Head of caudate nucleus (tissue), 42 donors: ENCODE measurements at places on chromosomes 7 and 10.

GRCh38 chr7:133613250-133613790 is 360.4 kb downstream of the EXOC4 start:
- no peak for DNase-seq

DNA sequence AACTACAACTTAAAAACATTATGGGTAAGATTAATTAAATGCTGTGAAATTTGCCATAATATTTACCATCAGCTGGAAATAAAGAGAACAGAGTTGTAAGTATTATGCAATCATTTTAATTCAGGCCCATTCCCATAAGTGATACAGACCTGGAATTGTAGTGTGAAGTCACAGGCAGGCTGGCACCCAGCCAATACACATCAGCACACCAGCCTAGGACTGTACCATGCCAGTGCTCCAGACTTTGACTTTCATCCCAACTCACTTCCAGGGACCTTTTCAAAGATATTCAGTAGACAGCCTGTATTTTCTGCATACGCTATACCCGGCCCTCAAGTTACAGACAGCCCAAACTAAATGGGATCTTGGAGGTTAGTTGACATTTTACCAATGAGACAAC is 143.3 kb downstream of the TES start:
- no peak for DNase-seq

DNA sequence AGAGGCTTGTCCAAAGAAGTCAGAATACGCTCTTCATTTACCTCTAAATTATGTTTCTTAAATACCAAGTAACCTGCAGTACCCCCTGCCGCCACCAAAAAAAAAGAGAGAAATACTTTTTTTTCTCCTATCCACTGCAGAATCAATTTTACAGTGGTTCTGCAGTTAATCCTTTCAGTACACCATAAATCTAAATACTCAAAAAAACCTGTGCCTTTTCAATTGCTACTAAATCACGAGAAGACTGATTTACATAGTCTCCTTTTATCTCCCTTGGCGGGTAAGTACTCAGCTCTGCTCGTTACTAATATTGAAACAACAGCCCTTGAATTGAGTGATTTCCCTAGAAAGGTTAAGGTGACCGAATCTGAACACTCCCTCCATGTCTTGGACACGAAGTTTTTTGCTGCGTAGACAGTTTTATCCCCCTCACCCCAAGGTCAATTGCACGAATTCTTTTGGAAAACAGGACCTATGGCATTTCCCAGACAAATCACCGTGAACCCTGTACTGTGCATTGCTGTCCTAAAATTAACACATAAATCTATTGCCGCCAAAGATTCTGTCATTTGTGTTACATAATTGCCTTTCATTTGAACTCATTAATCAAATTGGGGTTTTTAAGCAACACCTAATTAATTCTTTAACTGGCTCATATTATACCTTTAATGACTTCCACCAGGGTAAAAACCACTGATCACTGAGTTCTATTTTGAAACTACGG is 512 bp upstream of the VIM start:
- DNase-seq, result no peak

DNA sequence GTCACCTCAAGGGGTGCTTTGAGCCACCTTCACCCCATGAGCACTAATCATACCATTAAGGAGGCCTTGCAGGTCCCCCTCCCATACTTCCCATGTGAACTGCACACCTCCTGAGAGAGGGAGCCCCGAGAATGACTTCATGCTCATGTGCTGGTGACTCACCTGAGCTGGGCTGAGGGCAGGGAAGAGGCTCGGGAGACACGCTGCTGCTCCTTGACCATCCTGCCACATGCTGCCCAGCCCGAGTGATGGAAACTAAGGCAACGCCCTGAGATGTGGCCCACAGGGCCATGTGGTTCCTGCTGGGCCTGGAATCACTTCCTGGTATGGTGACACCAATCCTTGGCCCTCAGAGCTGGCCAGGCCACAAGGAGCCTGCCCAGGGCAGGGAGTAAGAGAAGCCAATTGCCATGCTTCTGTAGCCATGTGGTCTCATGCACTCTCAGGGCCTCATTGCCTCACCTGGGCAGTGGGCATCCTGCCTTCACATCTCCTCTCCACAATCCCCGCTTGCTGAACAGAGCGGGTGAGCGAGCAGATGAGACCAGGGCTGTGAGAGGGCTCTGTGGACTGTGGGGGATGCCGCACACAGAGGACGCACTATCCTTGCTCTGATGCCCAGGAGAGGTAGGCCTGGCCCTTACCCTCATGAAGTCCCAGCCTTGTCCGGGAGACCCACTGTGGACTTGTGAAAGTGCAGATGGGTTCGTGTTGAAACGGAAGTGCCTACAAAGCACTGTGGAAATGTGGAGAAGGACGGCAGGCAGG is 18.3 kb upstream of the PPIF start:
- no peak for DNase-seq

- no peak for DNase-seq
Observed at GRCh38 chr10:51920672-51921071, 221.3 kb upstream of the CSTF2T start.

- no peak for DNase-seq
Observed at GRCh38 chr7:4820405-4820966, 41.3 kb downstream of the PAPOLB start.

DNA sequence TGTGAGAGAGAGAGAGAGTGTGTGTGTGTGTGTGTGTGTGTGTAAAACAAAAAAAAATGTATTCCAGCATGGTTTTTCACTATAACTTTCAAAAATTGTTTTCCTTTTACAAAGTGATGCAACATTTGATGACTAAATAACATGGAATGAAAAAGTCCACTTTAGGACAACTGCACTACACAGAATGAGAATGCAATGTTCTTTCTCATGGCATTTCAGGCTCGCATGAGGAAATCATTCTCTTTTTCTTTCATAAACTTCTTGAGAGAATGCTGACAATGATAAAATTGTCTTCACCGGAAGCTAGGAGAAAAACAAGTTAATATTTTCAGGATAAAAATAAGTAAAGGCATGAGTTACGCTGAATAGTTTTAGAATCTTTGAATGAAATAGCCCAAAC is 53.7 kb downstream of the SLC16A12 start:
- no peak for DNase-seq

- DNase-seq, result no peak
Observed at GRCh38 chr10:15550950-15551349, 168.8 kb downstream of the ITGA8 start.

- DNase-seq, result no peak
Observed at GRCh38 chr7:94129443-94130140, 125.4 kb upstream of the BET1 start.

DNA sequence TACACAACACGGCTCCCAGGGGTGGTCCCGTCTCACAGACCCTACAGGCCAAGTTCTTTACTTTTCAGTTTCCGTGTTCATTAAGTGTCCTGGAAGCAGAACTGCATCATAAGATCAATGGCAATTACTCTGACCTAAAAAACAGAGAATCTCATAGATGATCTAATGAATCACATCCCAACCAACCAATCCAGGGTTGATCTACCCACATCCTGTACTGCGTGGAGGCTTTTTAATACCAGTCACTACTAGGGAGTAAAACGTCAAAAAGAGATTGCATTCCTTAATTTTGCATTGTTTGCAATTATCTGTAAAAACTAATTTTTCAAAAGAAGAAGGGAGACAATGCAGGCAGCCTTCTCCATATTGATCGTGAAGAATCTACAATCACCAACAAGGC is 72.6 kb downstream of the PARD3 start:
- no peak for DNase-seq

- DNase-seq, result no peak
Observed at GRCh38 chr7:158353606-158354570, 233.7 kb downstream of the PTPRN2 start.
